Diencephalon (tissue), 1 donor: ENCODE measurements at places on chromosomes 3 and 15. TPM values are rescaled to one million over a fixed set of nuclear protein-coding genes. Genes with fewer than 3 reads are reported as not detected.

TRAIP gene
- total RNA-seq, result 4.4 TPM

LDHAL6B gene
- total RNA-seq, result not detected

GHSR gene
- total RNA-seq, result 0.69 TPM

FGF12 gene
- total RNA-seq, result 118 TPM

ANKRD34C gene
- 0.92 TPM for total RNA-seq
